ENCODE measurements at places on chromosomes 13 and 19.
A peak's percentile ranks its signal among the peaks of the same experiment; 100 is the strongest.

GRCh38 chr19:51407511-51408131 is 9.8 kb downstream of the SIGLEC10 start:
- no peak for DNase-seq

- DNase-seq = no peak
Observed at GRCh38 chr19:17616961-17617806, 61.7 kb downstream of the COLGALT1 start.

GRCh38 chr13:114115191-114115671 is 17.2 kb downstream of the RASA3 start:
- no peak for DNase-seq

- no peak for DNase-seq
Observed at GRCh38 chr19:4952945-4953344, 16.0 kb upstream of the KDM4B start.

- peak; percentile 31 for DNase-seq
Observed at GRCh38 chr13:41352935-41353840, 42.1 kb downstream of the NAA16 start.

DNA sequence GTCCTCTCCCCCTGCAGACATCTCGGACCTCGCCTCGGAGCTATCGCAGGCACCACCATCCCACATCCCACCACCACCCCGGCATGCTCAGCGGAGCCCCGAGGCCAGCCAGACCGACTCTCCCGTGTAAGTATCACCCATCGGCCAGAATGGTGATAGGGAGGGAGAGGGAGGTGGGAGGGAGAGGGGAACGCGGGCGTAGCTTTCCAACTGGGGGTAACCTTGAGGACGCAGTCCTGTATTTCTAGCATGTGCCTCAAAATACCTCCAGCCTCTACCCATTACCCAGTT is 26.1 kb downstream of the TJP3 start:
- DNase-seq = no peak

DNA sequence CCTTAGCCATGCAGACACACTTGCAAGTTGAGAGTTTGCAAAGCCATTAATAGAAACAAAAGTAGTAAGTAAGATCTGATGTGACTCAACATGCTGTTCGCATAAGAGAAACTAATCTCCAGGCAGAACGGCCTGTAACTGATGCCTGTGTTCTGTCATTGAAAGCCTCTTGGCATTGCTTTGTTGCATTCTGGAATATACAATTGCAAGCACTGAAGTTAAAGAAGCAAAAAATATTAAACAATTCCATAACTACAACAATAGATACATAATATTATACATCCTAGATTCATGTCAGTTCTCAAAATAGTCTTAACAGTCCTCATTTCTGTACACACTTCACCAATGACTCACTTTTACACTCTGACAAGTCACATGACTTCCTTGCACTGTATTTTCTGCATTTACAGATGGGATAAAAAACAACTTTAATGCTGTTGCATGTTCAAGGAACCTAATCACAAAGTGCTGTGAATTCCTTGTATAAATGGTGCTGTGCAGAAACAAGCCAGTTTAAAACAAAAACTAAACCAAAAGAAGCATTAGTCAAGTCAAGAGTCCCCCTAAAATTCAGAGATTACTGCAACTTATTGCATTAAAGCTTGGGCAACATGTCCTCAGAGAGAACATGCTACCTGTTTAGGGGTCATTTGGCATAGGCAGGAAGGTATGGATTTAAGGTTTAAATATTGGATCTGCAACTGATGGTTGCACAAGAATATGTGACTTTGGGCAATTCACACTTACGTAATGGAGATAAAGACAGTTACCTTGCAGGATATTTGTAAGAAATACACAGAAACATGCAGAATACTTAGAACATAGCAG is 79.5 kb upstream of the SERP2 start:
- no peak for DNase-seq

Data from NCI-H526 treated with DMSO at 0.1 percent for 48 hours (cell line).